ENCODE measurements at places on chromosomes 2 and 18.

DNA sequence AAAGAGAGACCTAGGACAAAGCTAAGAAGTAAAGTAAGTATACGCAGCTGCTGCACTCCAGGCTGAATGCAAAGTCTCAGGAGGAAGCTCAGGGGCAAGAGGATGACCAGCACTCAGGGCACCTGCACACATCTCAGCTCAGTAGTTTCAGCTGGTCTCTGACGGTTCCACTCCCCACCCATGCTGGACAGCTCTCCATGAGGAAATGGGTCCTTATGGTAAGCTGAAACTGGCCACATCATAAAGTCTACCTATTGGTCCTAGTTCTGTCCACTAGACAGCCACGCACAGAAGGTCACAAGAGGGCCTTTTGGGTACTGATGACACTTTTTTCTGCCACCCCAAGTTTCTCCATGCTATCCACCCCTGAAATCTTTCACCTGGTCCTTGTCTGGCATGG is 215.3 kb downstream of the TTC32 start:
- DNase-seq = no peak

- DNase-seq = no peak
Measured at GRCh38 chr2:176914371-176914770, 298.2 kb upstream of the HNRNPA3 start.

GRCh38 chr2:12284487-12284886 is 432.2 kb upstream of the TRIB2 start:
- no peak for DNase-seq

GRCh38 chr2:239114616-239115265 is 266.9 kb downstream of the TWIST2 start:
- DNase-seq = no peak

- no peak for DNase-seq
Measured at GRCh38 chr2:170449034-170449433, 266.1 kb upstream of the SP5 start.

GRCh38 chr2:173359231-173359630 is 4.6 kb downstream of the CDCA7 start:
- no peak for DNase-seq

GRCh38 chr2:66582987-66583880 is 148.3 kb downstream of the MEIS1 start:
- no peak for DNase-seq

- no peak for DNase-seq
Measured at GRCh38 chr18:52220062-52220591, 119.9 kb upstream of the DCC start.
